Naive B cell (primary cell): ENCODE measurements at places on chromosomes 13 and 19. TPM values are rescaled to one million over a fixed set of nuclear protein-coding genes. Genes with fewer than 3 reads are reported as not detected.

CDX2 gene
- not detected for polyA plus RNA-seq

LRRC4B gene
- not detected for polyA plus RNA-seq

GRCh38 chr19:10566658-10567410, 1.0 kb upstream of the KRI1 start:
- DNase-seq, result peak; percentile 76

- no peak for DNase-seq
These were observed 1.6 kb downstream of the MEX3D start for GRCh38 chr19:1566392-1567115.
